ENCODE measurements at places on chromosomes 4 and X.

DNA sequence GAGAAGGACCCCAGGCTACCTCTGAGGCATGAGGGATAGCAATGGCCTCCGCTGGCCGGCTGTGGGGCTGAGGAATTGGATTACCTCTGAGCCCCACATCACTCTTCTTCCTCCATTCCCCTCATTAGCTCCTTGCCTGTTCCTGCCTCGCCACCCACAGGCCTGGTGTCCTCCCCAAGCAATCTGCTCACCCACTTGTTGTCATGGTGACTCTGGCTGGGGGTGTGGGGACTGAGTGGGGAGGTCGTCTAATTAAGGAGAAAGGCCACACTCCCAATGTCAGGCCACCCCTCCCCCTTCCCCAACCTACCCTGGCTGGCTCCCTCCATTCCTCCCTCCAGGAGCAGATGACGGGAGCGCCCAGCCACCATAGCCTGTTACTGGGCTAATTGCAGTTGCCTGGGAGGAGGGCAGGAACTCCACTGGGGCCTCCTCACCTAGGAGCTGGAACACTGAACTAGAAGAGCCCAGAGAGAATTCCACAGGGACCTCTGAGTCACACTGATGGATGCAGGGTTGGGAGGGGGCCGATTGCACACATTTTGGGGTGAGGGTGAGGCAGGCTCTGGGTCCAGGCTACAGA, 20.7 kb downstream of the NALF2 start:
- DNase-seq: no peak

GRCh38 chrX:40083120-40083978, 14.4 kb downstream of the BCOR start:
- DNase-seq: no peak

DNA sequence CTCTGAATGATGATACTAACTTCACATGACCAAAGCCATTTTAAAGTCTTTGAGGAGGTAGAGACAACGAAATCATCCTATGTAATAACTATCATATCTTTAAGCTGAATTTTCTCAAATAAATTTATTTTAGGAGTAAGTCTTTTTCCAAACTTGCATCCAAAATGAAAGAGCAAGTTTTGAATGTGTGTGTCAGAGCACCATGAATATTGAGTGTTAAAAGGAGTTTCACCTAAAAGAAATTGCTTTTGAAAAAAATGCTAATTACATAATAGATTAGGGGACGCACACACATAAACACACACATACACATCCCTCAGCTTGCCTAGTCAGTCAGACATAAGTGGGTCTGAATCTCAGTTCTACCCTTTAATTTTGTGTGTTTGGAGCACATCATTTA, 1.9 kb downstream of the ANK2 start:
- DNase-seq: no peak

- DNase-seq: no peak
These were observed 50.4 kb upstream of the KDR start for GRCh38 chr4:55175779-55176231.

- DNase-seq: no peak
These were observed 47.3 kb upstream of the SCML1 start for GRCh38 chrX:17689971-17690409.

DNA sequence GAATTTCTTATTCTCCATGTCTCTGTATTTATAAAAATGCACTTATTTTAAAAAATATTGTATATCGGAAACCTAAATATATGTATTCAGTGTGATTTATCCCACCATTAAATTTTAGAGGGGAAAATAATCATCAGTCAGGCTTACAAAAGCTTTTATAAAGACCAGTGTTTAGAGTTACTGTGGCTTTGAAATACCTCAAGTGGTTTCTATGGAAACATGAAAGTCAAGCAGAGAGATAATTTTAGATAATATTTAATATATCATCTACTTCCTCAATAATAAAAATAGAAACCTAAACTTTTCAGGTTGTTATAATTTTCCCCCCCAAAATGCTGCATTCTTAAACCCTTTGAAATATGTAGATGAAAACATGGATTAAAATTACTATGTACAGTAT, 332.9 kb upstream of the PITX2 start:
- DNase-seq: no peak

DNA sequence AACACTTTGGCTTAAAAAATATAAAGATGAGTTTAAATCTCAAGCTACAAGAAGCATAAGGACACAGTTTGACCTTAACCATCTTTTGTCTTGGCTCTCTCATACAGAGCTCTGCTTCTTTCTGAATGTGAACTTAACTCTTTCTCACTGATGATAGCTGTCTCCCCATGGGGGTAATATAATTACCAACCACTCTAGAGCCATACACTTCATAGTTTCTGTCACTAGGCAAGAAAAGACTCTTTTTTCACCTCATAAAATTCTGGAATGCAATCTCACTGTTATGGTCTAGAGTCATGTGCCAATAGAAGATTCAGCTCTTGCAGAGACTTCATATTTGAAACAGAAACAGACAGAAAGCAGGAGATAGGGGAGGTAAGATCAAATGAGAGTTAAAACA, 481.7 kb upstream of the AGA start:
- no peak for DNase-seq

DNA sequence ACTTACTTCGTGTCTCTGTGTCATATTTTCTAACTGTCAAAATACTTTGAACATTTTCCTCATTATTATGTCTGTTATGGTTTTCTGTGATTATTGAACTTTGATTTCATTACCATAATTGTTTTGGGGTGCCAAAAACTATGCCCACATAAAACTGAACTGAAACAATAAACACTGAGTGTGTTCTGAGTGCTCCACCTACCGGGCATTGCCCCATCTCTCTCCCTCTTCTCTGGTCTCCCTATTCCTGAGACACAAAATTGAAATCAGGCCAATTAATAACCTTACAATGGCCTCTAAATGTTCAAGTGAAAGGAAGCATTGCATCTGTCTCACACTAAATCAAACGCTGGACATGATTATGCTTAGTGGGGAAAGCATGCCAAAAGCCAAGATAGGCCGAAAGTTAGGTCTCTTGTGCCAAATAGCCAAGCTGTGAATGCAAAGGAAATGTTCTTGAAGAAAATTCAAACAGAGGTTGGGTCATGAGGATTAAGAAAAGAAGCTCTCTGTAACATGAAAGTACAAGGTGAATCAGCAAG, 972.3 kb downstream of the PCDH7 start:
- no peak for DNase-seq

- no peak for DNase-seq
These were observed 94.3 kb downstream of the HPRT1 start for GRCh38 chrX:134554291-134554690.

GRCh38 chrX:39169976-39170375, 368.7 kb downstream of the MID1IP1 start:
- no peak for DNase-seq

DNA sequence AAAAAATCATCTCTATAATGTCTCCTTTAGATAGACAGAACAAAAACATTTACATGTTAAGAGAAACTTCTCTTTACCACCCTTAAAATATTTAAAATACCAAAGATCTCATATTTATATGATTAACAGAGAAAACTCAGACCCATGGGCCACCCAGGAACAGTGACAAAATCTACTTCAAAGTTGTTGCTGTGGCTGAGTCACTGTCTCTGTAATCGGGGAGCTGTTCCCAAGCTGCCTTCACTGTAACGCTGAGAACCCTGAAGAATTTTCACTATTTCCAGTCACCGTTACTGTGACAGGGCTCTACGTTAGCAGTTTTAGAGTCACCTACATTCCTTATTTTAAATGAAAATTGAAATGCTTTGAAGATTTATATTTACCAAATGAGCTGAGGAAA, 9.0 kb upstream of the DAPP1 start:
- DNase-seq: no peak

DNA sequence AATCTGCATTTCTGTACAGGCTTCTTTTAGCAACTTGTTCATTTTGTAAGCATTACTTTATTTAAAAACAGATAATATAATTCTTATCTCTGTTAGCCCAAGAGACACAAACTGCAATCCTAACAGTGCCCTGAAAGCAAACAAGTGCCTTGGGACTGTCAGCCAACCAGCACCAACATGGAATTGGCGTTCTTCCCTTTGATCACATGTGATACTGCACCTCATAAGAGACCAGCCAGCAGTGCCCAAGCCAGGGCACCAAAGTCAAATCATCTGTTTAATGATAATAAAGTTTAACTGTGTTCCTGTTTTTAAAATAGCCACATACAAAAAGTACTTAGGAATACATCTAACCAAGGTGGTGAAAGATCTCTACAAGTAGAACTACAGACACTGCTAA, 223.2 kb downstream of the PRDM5 start:
- DNase-seq: no peak

DNA sequence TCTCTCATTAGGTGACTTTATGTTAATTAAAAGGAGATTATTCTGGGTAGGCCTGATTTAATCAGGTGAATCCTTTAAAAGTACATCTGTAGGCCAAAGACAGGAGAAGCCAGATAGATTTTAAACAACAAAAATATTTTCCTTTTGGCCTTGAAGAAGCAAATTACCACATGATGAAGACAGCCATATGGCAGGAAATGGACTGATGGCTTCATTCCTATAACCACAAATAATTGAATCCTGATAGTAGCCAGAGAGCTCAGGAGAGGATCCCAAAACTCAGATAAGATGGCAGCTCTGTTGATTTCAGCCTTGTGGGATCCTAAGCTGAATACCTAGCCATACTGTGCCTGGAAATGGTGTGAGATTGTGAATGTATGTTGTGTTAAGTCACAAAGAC, 66.1 kb upstream of the PRKX start:
- DNase-seq: peak; percentile 1

DNA sequence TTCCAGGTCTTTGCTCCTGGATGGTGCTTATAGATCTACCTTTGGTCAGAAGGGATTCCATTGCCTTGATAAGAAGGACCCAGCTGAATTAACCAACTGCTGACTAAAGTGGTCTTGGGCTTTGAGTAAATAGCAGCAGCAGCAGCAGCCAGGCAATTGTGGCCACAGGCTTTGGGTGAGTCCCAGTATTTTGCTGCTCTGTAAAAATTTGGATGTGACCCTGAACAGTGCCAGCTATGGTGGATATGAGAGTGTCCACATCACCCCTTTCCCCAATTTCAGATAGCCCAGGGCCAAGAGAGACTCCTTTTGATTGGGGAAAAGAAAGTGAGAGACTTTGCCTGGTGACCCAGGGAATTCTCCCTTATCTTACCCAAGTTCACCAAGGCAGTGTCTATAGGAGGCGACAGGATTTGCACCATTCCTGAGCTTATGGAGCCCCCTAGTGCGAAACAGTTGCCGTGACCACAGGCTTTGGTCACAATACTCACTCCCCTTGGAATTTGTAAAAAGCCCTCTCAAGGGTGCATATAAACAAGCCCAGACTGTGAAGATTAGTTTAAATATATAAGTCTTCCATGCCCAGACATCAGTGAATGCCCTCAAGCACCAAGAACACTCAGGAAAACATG, 518.0 kb downstream of the TMA16 start:
- no peak for DNase-seq

DNA sequence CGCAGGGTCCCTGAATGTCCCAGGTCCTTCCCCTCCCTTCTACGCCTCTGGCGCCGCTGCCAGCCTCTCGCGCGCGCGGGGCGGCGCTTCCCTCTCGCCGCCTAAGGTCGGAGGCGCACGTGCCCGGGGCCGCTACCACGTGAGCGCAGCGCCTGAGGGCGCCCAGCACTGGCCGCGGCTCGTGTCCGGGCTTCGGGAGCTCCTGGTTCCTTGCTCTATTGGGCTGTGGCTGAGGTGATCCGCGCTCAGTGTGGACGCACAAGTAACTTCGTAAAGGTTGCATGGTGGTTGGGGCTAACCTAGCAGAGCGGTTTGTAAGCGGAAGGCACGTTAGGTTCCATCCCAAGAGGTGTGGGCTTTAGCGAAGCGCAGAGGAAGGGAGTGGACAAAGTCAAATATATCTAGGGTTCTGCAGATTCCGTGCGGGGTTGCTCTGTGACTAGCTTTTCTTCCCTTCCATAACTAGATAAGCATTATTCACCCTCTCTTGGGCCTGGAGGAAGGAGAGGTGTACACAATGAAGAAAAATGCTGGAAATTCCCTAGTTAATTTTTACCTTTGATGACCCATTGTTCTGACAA, 1.8 kb downstream of the TLL1 start:
- DNase-seq: no peak

GRCh38 chrX:67614423-67614822, 70.6 kb downstream of the AR start:
- no peak for DNase-seq

GRCh38 chrX:100831219-100831946, 11.2 kb downstream of the CSTF2 start:
- DNase-seq: no peak

DNA sequence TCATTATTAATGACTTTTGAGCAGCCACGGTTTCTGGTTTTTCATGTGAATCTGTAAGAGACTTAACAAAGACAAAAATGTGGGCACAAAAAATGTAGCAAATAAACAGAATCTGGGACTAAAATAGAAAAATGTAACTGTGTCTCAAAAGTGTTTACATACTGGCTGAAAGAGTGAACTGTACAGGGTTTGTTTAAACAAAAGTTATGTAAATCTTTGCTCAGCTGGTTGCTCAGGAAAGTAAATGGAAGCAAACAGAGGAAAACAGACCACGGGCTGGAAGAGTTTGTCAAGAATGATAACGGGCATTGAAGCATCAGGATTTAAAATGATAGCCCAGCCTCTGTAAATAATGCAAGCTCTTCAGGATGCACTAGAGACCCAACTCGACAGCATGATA, 921.8 kb upstream of the FTHL17 start:
- DNase-seq: no peak

DNA sequence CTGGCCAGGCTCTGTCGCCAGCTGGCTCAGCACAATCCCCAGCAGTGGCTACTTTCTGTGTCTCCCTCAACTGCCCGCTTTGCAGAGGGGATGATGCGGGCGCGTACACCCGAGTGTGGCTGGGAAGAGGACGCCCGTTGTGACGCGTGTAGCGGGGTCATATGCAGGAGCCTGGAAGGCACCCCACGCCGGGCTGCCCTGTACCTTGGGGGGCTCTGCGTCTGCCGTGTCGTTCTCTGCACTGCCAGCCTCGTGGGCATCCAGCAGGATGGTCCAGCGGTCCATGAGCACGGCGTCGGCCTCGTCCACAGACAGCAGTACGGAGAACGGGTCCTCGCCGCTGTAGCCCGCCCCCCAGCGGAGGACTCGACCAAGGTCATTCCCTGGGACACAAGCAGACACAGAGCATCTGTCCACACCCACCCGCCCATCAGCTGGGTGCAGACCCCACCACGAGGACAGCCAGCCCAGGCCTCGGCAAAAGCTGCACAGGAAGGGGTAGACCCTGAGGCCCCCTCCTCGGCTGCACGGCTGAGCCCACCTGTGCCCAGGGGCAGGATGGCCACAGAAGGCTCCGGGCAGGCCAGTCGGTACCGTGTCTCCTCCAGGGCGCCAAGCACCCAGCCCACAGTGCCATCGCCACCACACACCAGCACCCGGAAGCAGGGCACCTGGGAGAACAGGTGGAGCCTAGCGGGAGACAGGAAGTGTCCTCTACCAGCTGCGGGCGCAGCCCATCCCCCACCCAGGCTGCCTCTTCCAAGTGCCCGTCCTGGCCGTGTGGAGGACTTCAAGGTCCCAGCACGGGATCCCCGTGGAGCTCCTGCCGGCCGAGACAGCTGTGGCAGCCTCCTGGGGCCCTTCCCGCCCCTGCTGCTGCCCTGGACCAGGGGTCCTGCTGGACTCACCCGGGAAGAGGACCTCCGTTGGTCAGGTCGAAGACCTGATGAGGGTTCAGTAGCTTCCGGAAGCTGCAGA, 10.8 kb downstream of the DGKQ start:
- no peak for DNase-seq

- no peak for DNase-seq
These were observed 60.8 kb downstream of the ACOX3 start for GRCh38 chr4:8379771-8380170.

- no peak for DNase-seq
These were observed 358.5 kb downstream of the PCDH7 start for GRCh38 chr4:31078661-31079060.
